ENCODE measurements at places on chromosomes 5 and 9. TPM values are rescaled to one million over a fixed set of nuclear protein-coding genes. Genes with fewer than 3 reads are reported as not detected.

AK8 gene
- 0.13 TPM for total RNA-seq

HTR1A gene
- total RNA-seq, result not detected

MCCC2 gene
- 36.0 TPM for total RNA-seq

GGTA1 gene
- total RNA-seq, result not detected

SH3GL2 gene
- not detected for total RNA-seq

CSNK1G3 gene
- 75.1 TPM for total RNA-seq

KLHL3 gene
- total RNA-seq, result not detected

- DNase-seq, result no peak
Observed at GRCh38 chr5:164578911-164579310, 1073.5 kb downstream of the MAT2B start.

- DNase-seq, result no peak
Observed at GRCh38 chr5:2039180-2039531, 156.4 kb upstream of the IRX4 start.

DNA sequence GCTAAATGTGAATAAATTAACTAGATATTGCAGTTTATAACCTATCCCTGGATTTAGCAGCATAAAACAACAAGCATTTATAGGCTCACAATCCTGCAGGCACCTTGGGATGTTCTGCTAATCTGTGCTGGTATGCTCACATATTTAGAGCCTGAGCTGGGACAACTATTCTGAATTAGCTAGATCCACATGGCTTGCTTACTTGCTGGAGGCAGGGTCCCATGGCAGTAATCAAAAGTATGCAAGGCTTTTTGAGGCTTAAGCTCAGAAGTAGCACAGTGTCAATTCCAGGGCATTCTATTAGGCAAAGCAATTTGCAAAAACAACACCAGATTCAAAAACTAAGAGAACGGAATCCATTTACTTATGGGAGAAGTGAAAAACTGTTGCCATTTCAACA lies 745.0 kb upstream of the ACO1 start:
- no peak for DNase-seq

- DNase-seq, result no peak
Observed at GRCh38 chr9:22141908-22142307, 132.8 kb upstream of the CDKN2B start.

- DNase-seq, result no peak
Observed at GRCh38 chr5:28576022-28576421, 1537.6 kb upstream of the CDH9 start.

- DNase-seq, result no peak
Observed at GRCh38 chr9:15369238-15369637, 53.4 kb upstream of the SNAPC3 start.

DNA sequence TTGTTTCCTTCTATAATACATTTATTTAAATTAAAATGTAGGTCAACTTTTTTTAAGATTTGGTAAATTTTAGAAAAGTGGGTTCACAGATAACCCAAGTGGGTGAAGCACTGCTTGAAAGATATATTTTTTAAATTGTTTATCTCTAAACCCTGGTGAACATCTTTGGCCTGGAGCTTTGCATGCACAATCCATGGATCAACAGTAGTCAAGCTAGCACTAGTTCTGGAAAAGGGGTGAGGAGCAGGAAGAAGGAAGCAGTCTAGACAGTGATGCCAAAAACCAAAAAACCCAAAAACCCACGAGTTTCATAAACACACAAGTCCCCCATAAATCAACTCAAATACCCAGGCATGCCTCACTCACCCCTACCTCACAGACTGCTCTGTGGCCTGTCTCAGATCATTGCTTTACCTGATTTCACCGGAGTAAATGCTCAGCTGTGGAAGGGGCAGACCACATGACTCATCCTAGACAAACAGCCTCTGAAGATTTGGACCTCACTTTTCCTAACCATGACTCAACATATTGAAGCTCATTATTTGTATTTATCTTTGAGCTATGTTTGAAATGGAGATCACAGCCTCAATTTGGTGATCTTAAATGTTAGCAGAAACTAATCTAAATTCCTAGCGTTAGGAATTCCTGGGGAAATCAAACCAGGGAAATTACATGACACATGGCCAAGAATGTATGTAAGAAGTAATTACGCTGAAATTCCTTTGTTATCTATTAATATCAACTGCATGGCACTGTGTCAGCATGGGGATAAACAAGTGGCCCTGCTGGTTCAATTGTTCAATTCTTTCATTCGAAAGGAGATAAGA lies 149.6 kb downstream of the ZNF608 start:
- peak; percentile 91 for DNase-seq

GRCh38 chr5:77379558-77380061 lies 112.5 kb downstream of the WDR41 start:
- DNase-seq, result no peak

GRCh38 chr5:129094924-129095899 lies 663 bp downstream of the ISOC1 start:
- peak; percentile 78 for DNase-seq

- DNase-seq, result peak; percentile 59
Observed at GRCh38 chr5:59768152-59769040, 125.1 kb downstream of the PDE4D start.

DNA sequence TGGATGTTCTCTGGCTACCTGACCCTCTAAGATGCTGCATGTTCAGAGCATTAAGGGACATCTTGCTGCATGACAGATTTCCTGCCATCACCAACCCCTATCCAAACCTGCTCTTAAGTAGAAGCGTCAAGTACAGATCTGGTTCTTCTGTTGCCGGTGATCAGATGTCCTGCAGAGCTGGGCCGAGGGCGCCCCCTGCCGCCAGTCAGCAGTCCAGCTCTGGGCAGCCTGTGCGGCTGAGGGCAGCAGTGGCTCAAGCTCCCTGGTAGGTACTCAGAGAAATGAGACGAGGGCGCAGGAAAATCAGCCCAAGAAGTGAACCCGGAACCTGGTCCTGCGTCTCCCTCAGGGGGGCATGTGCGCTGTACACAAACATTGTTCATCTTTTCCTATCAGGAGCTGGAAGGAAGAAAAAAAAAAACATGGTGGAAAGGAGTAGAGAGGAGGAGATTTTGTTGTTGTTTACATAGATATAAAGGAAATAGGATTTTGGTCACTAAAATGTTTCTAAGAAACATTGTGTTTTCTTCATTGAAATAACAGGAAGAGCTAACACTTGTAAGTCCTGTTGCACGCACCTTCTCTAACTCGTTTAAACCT lies 95.8 kb downstream of the CFAP90 start:
- DNase-seq, result peak; percentile 59

DNA sequence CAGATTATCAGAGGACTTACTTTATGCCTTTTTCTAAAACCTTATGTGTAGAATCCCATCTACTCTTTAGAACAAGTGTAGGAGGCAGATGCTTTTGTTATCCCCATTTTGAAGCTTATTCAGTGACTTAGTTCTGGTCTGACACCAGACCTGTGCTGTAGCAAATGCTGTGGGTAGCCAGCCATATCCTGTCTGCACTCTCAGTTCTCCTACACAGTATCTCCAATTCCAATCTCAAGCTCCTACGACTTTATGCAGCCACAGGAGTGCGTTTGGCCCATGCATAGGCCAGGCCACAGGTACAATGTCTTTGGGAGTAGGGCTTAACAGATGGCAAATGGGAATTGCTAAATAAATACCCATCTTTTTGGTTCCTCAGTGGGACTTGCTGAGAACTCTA lies 292.6 kb downstream of the MCTP1 start:
- no peak for DNase-seq

GRCh38 chr5:157143127-157143971 lies 684 bp upstream of the MED7 start:
- no peak for DNase-seq

- DNase-seq, result no peak
Observed at GRCh38 chr9:97567182-97567893, 65.8 kb downstream of the TSTD2 start.

DNA sequence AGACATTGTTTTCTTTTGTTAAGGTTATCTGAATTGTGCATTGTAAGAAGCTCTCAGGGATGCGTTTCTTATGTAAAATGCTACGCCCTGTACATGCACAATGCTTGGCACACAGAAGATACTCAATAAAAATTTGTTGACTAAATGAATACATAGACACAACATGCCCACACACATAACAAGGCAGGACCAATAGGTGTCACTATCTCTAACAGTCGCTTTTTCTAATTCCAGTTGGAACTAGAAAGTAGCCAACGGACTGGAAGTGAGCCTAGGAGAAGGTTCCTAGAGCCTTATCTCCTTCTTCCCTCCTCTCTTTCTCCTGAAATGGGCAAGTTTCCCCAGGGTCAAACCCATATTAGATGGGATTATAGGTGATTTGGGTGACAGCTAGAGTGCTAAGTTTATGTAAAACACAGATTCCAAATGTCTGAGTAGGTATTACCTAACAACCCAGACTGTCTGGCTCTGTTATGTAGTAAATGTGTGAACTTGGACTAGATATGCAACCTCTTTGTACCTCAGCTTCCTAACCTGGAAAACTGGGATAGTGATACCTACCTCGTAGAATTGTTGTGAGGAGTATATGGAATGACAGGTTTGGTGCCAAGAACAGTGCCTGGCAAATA lies 603.0 kb downstream of the RAB3C start:
- no peak for DNase-seq

GRCh38 chr5:14816999-14817761 lies 54.4 kb downstream of the ANKH start:
- DNase-seq, result no peak

GRCh38 chr5:13278148-13278547 lies 666.3 kb downstream of the DNAH5 start:
- no peak for DNase-seq

- DNase-seq, result no peak
Observed at GRCh38 chr9:112487799-112488340, 1.2 kb downstream of the KIAA1958 start.

GRCh38 chr9:120257483-120257882 lies 322.5 kb downstream of the CDK5RAP2 start:
- DNase-seq, result no peak

Data from SJSA1 (cell line).